Progenitor cell of endocrine pancreas (in vitro differentiated cells): ENCODE measurements at places on chromosomes 13 and 19.

DNA sequence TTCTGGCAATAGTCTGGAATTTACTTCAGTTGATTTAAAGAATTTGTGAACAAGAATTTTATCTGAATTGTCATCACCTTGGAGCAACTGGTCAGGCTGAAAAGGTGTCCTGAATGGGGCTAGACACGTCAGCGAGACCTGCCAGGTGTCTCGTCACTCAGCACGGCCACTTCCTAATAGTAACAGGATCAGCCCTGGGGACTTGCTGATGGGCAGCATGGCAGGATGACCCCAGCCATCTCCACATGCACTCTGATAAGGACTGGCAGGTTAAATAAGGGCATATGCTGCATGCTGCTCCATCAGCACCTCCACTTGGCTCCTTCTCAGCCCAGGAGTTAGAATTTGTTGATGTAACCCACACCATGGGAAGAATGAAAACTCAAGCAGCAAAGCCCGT is 224.2 kb downstream of the FOXO1 start:
- DNase-seq: no peak

- DNase-seq: no peak
These were observed 99.6 kb downstream of the PAN3 start for GRCh38 chr13:28237944-28238343.

DNA sequence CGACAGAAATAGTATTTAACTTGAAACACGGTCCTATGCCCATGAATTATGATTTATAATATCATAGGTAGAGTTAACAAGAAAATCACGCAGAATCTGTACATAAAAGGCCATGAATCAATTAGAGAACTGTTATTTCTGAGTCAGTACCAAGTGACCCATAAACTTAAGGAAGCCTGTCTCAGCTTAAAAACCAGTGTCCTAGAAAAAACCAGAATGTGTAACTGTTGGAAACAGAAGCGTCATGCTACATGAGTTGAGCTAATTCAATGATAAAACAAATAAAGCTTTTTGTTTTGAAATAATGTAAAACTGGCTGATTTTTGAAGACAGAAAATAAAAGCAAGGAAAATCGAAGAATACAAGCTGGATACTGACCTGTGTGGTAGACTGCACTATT is 34.8 kb upstream of the SGCG start:
- no peak for DNase-seq

GRCh38 chr13:75585153-75585552 is 35.6 kb downstream of the UCHL3 start:
- no peak for DNase-seq

GRCh38 chr19:9474975-9475374 is 23.4 kb downstream of the ZNF560 start:
- DNase-seq: no peak

GRCh38 chr13:30376426-30377311 is 45.6 kb upstream of the UBE2L5 start:
- DNase-seq: no peak

DNA sequence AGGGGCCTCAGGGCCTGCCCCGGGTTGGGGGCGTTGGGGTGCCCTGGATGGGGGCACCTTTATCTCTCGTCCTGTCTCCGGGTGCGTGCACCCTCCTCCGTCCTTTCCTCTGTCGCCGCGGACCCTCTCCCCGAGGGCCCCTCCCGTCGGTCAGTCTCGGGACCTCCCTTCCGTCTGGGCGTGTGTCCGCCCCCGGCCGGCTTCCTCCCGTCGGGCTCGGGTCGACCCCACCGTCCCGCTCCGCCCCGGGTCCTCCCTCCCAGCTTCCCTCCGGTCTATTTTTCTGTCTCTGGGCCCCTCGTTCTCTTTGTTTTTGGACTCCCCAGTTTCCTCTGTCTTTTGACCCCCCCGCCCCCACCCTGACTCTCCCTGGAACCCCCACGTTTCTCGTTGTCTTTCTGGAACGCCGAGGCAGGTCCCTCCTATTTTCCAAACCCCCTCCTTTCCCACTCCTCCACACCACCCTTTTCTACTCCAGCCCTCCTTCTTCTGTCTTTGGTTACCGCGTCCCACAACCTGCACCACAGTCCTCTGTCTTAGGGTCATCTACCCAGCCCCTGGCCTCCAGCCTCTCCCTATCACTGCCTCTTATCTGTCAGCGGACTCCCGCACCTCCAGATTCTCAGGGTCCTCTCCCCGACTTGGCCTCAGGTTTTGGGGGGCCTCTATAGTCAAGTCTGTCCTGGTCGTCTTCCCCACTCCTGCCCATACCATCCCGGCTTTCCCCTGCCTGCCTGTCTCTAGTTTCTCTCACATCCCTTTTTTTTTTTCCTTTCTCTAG is 757 bp downstream of the EGLN2 start:
- DNase-seq: no peak

DNA sequence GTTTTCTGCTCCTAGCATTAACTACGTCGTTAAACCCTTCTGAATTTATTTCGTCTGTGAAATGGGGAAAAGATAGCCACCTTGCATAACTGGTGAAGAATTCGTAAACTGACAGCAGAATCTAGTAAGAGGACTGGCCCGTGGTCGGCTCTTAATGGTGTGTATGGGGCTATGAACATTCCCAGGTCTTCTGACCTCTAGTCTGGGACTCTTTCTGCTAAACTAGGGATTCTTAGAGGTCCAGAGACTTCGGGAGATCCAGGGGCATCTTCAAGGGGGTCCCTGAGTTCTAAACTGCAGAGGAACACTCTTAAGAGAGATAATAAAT is 231.1 kb upstream of the SERP2 start:
- DNase-seq: no peak

- DNase-seq: no peak
These were observed 48.3 kb downstream of the KDM4B start for GRCh38 chr19:5017235-5017634.

DNA sequence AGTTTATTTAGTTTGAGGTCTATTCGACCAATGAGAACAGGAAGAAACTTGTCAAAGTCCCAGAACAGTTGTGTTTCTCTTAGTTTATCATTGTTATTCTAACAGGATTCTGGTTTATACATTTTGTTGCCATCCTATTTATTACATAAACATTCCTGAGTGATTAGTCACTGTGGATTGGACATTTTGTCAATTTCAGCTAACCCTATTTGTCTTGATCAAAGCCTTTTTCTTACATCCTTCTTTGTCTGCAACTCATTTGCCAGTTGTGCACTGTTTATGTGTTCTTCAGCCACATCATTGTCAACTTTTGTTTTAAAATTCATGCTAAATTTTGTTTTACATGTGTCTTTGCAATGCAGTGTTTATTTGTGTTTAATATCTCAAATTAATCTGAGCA is 886.0 kb upstream of the SLC10A2 start:
- no peak for DNase-seq

GRCh38 chr13:75702476-75702875 is 66.3 kb downstream of the LMO7 start:
- DNase-seq: no peak

GRCh38 chr13:97953376-97953970 is at the start of gene IPO5:
TSS of gene IPO5 (plus strand) at chr13:97953675. CDS start at chr13:97976697, 23,022 bp downstream.
- no peak for DNase-seq

DNA sequence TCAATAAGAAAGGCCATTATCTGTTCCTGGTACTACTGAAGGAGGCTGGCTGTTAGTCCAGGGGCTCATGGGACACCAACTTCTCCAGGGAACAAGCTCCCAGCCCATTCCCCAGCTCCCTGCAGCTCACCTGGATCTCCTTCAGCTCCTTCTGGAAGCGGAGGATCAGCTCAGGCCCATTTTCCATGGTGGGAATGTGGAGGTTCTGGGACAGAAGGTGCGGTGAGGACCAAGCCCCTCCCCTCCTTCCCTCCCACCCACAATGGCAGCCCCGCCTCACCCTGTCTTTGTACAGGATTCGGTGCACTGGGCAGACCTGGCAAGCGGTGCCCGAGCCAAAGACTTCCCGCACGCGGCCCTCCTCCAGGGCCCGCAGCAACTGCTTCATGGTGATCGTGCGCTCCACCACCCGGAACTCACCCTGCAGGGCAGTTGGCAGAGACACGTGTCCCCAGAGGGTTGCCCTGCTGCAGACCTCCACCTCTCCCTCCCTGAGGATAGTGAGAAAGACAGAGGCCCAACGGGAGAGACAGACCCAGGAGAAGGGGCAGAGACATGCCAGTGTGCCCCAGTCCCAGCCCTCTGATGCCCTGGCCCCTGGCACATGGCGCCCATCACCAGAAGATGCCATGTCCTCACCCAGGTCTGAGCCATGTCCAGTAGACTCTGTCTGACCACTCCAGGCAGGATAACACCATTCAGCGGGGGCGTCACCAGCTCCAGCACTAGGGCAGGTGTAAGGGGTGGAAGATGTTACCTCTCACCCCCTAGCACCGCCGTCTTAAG is 14.3 kb downstream of the BCAT2 start:
- DNase-seq: no peak

DNA sequence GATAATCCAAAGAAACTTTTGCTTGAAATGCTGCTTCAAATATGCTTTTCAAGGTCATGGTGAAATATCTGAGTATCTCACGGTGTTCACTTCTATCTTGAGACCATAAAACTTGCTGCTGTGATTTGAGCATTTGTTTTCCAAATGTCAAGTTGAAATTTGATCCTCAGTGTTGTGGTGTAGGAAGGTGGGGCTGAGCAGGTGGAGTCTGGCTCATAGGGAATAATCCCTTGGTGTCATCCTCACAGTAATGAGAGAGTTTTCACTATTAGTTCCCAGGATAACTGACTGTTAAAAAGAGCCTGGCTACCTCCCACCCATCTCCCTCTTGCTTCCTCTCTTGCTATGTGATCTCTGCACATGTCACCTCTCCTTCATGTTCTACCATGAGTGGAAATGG is 858.0 kb upstream of the SLITRK5 start:
- no peak for DNase-seq

- DNase-seq: no peak
These were observed 154.3 kb upstream of the VSTM2B start for GRCh38 chr19:29371251-29372090.

DNA sequence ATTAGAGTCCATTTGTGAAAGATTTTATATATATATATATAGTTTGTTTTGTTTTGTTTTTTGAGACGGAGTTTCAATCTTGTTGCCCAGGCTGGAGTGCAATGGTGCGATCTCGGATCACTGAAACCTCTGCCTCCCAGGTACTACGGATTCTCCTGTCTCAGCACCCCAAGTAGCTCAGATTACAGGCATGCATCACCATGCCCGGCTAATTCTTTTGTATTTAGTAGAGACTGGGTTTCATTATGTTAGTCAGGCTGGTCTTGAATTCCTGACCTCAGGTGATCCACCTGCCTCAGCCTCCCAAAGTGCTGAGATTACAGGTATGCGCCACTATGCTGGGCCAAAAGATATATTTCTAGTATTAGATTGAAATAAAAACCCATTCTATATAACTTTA is 4.0 kb upstream of the ZNF701 start:
- no peak for DNase-seq

GRCh38 chr19:8316351-8317125 is 4.6 kb downstream of the NDUFA7 start:
- no peak for DNase-seq

- DNase-seq: no peak
These were observed 81.9 kb downstream of the SLC6A16 start for GRCh38 chr19:49243129-49243528.

DNA sequence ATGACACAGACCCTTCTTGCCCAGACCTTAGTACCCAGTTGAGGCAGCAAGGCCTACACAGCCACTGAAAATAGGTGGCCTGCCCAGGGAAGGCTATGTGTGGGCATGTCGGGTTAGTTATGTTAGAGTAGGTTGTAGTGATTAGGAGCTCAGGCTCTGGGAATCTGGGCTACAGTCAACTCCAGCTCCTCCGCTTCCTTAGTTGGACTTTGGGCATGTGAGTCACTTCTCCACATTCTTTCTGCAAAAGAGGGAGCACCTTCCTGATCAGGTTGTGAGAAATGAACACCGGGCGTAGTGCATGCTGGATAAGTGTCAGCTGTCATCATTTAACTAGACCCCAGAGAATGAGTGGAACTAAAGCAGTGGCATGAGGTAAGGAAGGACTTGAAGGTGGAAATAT is 64.8 kb downstream of the ARHGAP35 start:
- no peak for DNase-seq

DNA sequence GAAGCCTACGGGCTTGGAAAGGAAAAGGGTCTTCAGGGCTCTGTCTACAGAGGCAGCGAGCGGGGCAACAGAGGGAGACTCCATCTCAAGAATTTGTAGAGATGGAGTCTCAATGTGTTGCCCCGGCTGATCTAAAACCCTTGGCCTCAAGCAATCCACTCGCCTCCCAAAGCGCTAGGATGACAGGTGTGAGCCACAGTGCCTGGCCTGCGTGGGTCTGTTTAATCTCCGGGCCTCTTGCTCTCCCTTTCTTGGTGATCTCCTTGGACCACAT is 8.1 kb downstream of the RPS9 start:
- no peak for DNase-seq

- DNase-seq: no peak
These were observed 24.6 kb downstream of the HPN start for GRCh38 chr19:35066121-35066520.

GRCh38 chr13:39910041-39910440 is 254.6 kb downstream of the COG6 start:
- no peak for DNase-seq

- DNase-seq: no peak
These were observed 432.3 kb downstream of the SLITRK6 start for GRCh38 chr13:85366759-85367417.
